ENCODE measurements at places on chromosomes 7 and 10.

- DNase-seq: no peak
Measured at GRCh38 chr10:89219513-89220218, 12.5 kb upstream of the CH25H start.

DNA sequence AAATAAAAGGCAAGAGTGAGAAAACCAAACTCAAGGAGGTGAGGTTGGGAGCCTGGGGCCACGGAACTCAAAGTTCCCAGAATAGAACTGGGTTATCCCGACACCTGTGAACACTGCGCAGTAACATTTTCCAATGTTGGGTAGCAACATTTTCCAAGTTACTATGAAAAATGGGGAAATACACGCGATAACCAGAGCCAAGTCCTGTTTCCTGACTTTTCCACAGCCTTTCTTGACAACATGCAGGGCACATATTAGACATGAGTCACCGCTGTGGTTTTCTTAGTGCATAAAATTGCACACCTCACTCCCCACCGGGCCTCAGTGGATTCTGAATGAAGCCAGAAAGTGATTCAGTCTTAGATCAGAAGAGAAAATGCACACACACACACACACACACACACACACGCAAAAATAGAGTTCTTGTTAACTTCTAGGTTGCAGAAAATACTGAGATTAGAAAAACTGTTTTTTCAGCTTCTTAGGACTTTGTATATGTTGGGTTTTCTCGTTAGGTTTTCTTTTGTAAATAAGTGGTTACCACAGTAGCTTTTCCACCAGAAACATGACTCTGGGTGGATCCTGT, 70.0 kb downstream of the CAMK1D start:
- peak; percentile 25 for DNase-seq

DNA sequence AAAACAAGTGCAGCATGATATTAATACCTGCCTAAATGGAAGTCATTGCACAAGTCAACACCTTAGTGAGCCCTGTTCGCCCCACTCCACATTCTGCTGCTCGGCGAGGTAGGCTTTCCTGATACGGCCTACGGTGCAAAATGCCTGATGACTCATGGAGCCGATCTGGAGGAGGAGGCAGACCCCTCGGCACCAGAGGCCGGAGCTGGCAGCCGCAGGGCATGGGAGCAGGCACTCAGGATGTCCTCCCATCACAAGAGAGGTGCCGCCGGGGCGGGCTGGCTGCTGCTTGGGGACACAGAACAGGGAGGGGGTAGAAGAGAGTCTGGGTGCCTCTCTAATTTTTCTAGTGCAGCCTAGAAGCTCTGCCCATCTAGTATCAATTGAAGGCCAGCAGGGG, 418.5 kb upstream of the MGMT start:
- no peak for DNase-seq

GRCh38 chr10:49564461-49565009, 25.6 kb upstream of the ERCC6 start:
- DNase-seq: no peak

DNA sequence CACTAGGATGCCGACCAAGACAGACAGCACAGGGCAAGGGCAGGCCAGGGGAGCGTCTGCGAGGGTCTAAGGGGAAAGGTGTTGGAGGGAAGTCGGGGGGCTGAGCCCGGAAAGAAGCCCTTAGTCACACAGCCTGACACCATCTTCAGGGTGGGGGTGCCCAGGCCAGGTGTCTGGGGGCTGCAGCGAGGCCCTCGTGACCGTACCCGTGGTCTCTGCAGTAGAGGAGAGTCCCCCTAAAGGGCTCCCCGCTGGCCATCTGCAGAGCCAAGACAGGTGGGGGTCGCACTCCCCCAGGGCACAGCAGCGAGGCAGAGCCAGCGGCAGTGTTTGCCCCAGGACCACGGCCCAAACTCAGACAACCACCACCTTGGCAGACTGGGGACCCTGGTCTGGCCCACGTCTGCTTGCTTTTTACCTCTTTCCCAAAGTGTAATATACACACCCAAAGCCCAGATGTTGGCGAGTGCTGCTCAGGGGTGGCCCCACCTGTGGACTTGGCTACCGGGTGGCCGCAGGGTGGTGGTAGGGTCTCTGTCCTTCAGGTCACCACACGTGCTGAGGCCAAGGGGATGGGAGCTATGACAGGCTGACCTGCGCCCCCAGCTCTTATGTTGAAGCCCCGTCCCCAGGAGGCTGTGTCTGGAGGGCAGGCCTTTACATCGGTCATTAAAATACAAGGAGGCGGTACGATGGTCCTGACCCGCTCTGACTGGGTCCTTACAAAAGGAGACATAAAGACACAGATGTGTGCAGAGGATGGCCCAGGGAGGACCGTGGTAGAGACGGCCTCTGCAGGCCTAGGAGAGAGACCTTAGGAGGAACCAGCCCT, 107.4 kb downstream of the DNAJB6 start:
- peak; percentile 17 for DNase-seq

GRCh38 chr7:109259151-109259550, 689.5 kb downstream of the DNAJB9 start:
- no peak for DNase-seq

DNA sequence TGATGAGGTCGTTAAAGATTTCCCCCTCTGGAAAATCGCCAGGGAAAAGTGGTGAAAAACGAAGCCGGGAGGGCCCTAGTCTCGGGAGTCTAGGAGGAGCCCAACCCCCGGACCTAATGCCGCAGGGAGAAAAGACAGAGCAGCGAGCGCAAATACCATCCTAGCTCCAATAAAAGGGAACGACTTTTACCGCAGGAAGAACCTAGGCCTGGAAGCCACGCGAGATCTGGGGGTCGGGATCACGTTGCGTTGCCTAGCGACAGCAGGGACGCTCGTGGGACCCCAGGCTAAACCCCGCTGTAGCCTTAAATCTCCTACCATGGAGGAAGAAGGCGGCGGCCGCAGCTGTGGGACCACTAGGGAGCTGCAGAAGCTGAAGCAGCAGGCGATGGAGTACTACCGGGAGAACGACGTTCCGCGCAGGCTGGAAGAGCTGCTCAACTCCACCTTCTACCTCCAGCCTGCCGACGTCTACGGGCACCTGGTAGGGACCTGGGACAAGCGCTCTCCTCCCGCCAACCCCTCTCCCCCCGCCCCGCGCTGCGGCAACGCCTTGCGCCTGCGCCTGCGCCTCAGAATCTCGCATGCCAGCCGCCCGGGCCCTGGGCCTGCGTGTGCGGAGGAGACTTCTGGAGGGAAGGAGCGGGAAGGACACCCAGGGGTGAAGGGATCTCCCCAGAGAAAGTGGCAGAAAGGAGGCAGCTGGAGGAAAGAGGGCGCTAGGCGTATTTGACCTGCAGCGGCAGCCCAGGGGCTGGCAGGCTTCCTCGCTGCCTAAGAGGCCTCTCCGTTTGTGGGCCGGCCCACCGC, at the start of gene ENO4:
TSS of gene ENO4 (plus strand) at position 252 of the 810 bp plus-strand sequence. CDS start at position 320, 68 bp downstream.
- DNase-seq: peak; percentile 83

GRCh38 chr7:74178632-74179031, 4.5 kb downstream of the EIF4H start:
- no peak for DNase-seq

DNA sequence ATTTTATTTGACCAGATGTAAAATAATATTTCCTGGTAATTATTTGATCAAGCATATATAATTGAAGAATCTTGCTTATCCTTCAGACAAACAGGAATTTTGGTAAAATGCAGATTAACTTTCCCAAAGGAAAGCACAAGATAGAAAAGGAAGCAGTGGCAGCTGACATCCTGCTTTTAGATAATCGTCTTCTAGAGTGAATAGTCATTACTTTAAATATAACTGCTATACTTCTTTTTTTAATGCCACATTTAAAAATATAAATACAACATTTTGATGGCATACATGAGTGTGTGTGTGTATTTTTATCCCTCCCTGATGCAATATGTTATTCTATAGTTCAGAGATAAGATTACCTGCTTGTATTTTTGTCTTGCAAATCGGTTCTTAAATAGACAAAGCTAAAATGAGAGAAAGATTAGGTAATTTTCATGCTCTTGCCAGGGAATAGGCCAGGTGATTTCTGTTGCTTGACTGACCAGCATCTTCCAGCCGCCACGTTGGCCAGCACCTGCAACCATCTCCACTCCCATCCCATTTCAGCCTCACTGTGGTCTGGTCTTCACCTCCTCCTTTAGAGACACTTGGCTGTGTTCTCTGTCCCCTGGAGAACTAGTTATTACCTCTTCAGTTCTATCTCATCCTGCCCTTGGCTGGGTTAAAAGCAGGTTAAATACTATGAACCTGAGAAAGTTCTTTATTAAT, 58.1 kb downstream of the MDFIC start:
- no peak for DNase-seq

GRCh38 chr10:32951111-32951510, 6.9 kb downstream of the ITGB1 start:
- DNase-seq: no peak

DNA sequence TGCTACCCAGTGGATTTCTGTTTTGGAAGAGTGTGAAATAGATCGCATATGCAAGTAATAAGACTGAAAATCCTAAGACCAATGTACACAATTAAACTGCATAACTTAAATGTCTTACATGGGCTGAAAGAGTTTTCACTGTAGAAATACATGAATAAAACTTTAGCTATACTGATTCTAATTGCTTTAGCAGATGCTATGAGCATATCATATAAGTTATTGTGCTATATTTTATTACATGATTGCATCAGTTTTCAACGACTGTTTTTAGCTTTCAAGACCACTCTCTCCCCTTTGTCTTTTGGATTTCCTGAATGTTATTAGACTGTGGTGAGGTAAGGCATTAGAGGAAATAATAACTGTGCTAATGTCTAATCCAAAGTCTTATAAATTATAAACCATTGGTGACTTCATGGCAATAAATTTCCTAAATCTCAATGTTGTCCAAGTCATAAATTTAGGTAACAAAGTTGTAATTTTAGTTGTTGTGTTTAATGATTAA, 124.5 kb downstream of the SEMA3A start:
- no peak for DNase-seq

- DNase-seq: no peak
Measured at GRCh38 chr10:15486404-15486803, 115.3 kb upstream of the FAM171A1 start.

DNA sequence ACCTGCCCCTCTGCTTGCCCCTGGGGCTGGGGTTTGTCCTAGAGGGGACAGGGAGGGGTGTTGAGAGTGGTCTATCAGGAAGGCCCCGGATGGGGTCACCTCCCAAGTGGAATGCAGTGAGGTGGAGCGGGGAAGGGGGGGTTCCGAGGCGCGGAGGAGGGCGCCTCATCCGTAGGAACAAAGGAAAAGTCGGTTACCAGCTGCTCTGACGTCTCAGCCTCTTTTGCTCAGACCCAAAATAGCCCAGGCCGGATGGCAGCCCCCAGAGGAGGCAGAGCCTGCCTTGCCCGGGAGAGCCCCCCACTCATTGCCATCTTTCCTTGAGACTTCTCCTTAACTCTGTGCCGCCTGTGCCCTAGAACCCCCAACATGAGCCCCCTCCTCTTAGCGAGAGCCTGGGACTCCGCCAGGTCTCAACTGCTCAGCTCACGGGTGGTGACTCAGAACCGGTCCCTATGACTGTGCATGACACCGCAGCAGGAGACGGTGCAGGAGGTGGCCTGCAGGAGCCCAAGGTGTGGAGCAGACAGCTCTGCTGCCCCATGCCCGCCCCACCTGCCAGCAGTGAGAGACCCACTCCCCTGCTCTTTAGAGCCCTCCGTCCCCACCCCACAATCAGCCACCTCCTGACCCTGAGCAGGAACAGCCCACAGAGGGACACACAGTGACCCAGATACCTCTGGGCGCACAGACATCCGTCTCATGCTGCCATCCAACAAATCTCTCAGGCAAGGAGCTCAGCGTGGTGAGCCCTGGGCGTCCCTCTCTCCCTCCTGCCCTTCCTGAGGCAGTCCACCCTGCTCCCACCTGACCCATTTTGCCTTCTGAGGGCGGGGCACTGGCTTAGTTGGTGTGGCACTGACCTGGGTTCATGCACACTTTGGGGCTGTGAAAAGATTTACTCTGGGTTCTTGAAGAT, 13.1 kb downstream of the STX1A start:
- DNase-seq: no peak
